ENCODE measurements at places on chromosomes 3 and 15.

- DNase-seq, result no peak
Measured at GRCh38 chr3:34284959-34285826, 486.8 kb downstream of the PDCD6IP start.

DNA sequence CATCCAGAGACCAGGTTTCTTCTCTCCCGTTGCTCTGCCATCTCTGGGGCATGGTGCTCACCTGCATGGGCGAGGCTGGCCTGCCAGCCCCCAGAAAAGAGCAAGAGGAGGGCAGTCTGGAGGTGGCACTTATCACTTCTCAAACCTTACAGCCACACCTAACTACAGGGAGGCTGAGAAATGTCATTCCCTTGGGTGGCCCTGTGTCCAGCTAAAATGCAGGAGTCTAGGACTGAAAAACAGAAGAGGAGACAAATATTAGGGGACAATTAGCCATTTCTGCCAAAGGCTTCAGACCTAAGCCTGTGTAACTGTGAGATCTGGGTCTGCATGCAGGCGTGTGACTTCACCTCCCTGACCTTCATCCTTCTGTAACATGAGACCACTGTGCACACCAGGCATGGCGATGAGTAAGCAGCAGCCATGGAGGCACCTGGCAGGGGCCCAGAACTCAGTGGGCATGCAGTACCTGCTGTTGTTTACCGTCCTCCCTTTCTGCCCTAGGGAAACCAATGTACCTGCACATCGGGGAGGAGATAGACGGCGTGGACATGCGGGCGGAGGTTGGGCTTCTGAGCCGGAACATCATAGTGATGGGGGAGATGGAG, 83.4 kb downstream of the MESD start:
- no peak for DNase-seq

- DNase-seq, result no peak
Measured at GRCh38 chr15:55823699-55824340, 80.9 kb upstream of the PRTG start.

DNA sequence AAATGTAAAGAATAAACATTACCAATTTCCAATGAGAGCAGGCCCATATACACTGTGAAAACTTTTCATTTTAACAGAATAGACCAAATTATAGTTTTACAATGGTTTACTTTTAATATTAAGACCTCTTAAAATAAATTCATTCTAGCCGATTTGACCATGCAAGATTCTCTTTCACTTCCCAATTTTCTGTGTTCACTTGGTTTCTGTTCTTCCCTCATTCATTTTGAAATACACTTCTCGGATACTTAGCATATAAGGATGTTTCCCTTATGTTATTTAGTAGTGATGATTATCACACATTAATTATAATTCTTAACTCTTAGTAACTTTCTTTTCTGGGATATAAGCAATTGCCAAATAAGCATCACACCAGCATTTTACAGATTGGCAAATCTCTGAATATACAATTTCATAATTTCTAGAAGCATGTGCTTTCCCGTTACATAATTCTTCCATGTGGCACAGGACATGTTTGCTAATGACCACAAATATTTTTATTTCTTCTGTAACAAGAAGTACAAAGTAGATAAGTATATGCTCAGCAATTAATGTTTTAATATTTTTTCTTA, 13.9 kb downstream of the OR5H15 start:
- DNase-seq, result no peak

- no peak for DNase-seq
Measured at GRCh38 chr15:60928970-60929369, 300.1 kb downstream of the RORA start.

DNA sequence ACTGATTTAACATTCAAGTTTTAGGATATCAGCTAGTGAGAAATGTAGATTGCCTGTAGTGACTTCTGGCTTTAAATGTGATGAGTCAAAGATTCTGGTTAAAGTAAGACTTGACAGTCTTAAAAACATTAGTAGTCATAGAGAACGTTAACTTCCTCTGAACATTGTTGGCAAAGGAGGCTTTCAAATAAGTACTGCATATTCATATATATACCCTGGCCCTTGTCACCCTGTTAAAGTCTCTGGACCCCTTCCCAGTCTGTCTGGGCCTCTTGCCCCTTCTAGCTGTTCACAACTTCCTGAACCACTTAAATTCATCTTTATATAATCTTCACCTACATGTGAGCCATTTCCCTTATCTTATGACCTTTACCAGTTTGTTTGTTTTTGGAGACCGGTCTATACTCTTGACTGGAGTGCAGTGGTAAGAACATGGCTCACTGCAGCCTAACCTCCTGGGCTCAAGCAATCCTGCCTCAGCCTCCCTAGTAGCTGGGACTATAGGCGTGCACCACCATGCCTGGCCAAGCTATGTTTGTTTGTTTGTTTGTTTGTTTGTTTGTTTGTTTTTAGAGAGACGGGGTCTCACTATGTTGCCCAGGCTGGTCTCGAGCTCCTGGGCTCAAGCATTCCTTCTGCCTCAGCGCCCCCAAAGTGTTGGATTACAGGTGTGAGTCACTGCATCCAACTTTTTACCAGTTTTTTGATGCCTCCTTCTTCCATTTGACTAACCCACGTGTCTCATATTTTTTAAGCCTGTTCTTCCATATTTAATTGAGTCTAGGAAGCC, 64.4 kb upstream of the CRTC3 start:
- no peak for DNase-seq

GRCh38 chr3:193214445-193214844, 26.6 kb upstream of the PLAAT1 start:
- DNase-seq, result no peak

DNA sequence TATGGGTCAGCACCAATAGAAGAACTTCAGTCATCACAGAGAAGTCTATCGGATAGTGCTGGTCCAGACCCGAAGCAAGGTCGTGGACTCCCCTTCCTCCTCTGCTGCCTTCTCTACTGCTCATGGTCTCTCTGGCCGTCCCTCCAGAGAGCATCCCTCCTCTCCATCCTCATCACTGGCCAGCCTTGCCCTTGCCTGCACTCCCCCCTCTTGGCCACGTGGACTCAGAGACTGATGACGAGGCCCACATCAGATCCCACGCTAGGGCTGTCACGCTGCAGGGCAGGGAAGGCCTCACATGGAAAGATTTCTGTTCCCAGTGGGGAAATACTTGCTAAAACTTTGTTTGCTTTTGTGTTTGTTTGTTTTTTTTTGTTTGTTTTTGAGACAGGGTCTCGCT, 35.3 kb downstream of the IGDCC3 start:
- no peak for DNase-seq

DNA sequence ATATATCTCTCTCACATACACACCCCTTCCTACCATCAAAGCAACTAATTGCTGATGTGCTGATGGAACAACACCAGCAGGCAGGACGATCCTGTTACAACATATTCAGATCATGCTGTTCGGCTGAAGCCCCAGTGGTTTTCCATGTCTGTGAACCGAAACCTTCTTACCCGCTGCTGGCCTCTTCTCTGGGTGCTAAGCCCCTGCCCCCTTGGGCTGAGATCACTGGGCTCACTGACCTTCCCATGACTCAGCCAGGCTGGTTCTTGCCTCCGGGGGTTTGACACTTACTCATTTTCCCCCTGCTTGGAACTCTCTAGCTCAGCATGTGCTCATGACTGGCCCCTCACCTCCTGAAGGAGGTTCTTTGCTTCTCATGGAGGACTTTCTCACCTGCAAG, 122.0 kb upstream of the RGMA start:
- DNase-seq, result no peak

DNA sequence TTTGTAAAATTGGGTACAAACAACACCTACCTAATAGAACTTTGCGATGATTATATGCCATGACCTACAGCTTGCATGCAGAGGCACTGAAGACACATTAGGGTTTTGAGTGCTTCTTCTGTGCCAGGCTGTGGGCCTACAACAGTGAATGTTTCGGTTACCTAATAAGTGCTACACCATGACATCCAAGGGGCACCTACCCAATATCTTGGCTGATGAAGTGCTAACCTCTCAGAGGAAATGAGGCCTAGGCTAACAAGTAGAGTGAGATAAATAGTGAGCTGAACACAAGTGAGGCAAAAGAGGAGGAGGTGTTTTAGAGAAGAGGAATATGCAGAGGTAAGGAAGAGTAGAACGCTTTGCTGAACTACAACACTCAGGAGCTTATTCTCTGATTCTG, 12.2 kb upstream of the RASGRP1 start:
- no peak for DNase-seq

DNA sequence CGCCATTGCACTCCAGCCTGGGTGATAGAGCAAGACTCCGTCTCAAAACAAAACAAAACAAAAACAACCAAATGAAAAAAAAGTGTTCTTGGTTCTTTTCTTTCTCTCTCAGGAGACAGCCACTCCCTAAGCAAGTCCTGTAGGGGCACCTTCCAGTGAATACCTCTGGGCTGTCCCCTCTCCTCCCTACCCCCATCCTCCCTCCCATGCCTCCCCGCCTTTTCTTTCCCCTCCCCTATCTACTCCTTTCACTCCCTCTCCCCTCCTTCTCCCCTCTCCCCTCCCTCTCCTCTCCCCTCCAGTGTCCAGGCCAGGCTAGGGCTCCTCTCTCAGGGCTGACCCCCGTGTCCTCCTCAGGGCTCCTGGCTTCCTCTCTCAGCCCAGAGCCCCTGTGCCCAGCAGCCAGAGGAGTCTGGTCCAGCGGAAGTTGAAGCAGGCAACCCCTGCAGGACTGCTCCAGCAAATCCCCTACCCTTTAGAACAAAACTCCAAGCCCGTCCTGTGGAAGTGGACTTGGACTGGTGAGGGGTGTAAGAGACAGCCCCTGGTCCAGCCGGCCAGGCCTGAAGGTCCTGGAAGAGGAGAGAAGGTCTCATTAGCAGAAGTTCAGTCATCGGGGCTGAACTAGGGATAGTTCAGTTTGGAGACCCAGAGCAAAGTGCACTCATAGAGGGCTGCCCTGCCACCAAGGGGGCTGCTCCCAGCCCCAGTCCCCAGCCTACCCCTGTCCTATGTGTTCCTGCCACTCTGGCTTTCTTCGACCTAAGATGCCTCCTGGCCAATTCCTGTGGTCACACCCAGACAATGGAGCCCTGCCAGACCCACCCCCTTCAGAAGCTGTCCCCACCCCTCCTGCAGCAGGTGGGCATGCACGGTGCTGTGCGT, 79.8 kb upstream of the IQSEC1 start:
- no peak for DNase-seq

DNA sequence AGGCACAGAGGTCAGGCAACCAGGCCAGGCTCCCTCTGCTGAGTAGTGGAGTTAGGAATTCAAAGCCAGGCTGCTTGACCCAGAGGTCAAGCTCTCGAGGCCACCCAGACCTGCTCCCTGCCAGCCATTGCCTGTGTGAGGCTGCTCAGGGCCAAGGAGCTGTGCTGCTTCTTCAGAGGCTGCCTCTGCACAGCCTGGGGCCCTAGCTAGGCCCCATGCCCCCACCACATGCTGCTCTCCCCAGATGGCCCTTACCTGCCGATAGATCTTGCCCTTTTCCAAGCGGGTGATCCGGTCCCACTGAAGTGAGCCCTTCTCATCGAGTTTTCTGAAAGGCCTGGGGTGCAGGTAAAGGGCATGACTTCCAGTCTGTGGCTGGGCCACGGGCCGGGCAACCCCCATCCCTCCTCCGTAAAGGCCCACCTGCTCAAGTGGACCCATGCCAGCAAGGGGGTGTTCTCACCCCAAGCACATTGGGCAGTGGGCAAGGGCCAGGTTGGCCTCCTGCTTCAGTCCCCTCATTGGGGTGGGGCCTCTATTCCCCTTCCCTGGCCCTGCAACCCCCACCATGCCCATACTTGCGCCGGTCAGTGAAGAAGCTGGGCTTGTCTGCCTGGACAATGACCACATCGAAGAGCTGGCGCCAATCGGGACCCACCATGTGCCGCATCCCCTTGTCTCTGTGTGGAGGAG, 6.5 kb downstream of the NT5DC2 start:
- DNase-seq, result no peak

GRCh38 chr3:179991104-179991503, 45.6 kb downstream of the PEX5L start:
- DNase-seq, result no peak

DNA sequence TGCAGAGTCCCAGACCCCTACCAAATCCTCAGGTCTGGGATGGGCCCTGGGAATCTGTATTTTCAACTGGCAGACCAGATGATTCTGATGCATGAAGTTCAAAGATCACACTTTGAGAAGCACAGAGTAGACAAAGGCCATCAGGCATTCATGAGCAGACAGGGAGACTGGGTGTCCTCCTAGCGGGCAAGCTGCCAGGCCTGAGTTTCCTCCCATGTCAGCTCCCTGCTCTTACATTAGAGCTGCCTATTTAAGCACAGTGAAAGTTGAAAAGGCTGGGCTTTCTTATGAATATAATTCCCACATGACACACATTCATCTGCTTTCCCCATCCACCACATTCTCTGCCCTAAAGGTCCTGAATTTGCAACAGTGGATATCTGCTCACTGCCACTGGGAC, 14.0 kb downstream of the CAPN3 start:
- DNase-seq, result no peak

GRCh38 chr15:76526111-76526510, 189.5 kb downstream of the ISL2 start:
- DNase-seq, result no peak

DNA sequence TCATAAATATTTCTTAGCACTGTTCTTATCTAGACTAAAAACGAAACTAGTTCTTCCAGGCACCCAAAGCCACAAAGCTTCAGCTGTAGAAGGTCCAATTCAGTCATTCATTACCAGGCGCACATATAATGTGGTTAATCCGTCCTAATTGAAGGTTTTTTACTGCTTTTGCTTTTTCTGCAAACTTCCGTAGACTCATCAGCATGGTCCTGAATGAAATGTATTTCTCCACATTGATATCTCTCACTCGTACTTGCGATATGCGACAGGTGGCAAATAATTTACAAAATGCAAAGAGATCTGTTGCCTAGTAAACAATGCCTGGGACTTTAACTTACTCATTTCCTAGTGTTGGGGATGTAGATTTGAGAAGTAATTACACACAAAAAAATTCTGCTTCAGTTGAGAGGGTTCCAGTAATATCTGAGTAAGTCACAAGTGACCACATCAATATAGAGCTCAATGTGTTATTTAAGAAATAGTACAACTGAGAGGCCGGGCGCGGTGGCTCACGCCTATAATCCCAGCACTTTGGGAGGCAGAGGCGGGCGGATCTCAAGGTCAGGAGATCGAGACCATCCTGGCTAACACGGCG, 75.0 kb upstream of the MBNL1 start:
- no peak for DNase-seq

DNA sequence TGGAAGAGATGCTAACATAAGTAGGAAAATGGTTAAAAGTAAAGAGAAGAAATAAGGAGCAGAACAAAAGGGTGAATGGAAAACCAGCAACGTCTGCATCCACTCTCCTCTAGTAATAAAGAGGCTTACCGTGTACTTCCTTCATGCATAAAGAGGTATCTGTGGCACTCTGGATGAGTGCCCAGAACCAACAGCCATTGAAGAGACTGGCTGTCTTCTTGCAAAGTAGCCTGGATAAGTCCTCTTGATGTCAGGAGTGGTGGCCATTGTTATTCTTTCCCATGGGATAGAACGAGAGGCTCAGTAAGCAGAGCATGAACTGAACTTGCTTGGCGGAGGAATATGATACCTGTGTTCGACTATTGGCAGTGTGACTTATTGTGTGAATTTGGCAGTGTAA, 186.2 kb upstream of the RASGRP1 start:
- DNase-seq, result no peak

All from T1000 (cell line).